ENCODE measurements at places on chromosomes 4 and X.

DNA sequence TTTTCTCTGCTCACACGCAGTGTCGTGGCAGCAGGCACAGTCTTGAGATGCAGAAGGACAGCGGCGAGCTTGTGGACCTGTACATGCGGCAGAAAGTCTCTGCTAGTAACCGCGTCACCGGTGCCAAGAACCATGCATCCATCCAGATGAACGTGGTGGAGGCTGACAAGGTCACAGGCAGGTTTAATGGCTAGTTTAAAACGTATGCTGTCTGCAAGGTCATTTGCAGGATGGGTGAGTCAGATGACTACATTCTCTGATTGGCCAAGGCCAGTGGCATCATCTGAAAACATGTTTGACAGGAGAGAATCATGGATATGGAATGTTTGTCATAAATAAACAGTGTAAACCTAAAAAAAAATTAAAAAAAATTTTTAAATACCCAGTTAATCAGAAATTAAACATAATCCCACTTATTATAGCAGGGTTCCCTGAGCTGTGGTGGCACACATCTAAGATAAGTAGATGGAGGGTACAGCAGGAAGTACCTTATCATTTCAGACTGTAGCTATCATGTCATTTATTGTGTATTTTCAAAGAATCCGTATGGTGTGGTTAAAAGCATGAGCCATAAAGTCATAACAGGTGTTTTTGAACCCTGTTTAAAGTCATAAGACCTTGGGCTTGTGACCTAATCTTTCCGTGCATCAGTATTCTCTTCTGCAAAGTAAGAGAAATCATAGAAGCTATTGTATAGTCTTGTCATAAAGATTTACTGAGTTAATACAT, 7.5 kb upstream of the BMP2K start:
- no peak for DNase-seq

GRCh38 chr4:141347684-141348083, 127.0 kb downstream of the ZNF330 start:
- no peak for DNase-seq

GRCh38 chr4:75678965-75679364, 5.8 kb upstream of the G3BP2 start:
- DNase-seq, result no peak

GRCh38 chr4:113355550-113356371, 306.3 kb downstream of the ANK2 start:
- DNase-seq, result no peak

GRCh38 chr4:83548151-83548905, 12.4 kb downstream of the GPAT3 start:
- DNase-seq, result peak; percentile 46

DNA sequence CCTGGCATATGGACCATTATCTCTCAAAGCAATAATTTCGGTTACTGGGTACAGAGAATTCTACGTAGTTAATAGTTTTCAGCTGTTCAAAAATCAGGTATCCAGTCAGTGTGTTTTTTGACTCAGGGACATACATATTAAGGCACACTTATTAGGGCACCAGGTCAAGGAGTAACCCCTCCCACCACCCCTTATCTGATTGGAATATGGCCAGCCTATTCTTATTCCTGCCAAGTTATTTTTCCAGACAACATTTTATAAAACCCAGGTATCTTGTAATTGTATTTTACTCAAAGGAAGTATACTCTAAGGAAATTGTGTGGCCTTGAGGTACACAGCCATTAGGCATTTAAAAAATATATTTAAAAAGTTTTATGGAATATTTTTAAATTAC, 4.3 kb downstream of the ZFX start:
- DNase-seq, result no peak

- DNase-seq, result no peak
These were observed 602 bp upstream of the SCARB2 start for GRCh38 chr4:76214177-76214675.

DNA sequence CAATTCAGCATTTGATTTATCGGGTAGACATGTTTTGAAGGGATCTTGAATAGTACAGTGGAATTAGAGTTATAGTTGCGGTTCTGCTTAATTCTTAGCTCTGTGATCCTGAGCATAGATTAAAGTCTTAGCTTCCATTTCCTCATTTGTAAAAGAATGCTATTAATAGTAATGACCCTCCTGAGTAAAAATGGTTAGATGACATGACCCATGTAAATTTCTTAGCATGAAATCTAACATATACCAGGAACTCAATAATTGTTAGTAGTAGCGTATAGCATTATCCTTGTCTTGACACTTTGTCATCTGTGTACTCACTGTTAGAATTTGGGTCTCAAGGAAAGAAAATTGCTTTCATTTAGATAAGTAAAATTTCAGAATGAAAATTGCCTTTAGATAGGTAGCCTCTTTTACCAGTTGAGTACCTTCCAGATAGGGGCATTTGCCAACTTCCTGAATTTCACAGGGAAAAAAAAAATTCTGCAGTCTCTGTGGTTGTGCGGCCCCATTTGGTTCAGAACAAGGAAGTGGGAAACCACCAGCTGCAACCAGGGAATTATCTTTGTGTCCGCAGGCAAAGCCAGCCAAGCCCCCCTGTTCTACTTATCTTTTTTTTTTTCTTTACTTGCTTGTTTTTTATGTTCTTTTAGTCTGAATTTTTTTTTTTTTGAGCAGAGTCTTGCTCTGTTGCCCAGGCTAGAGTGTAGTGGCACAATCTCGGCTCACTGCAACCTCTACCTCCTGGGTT, 86.9 kb downstream of the TMEM164 start:
- DNase-seq, result no peak

Data from 8988T (cell line).